Breast epithelium (tissue), 4 donors: ENCODE measurements at places on chromosomes 7 and 10. TPM values are rescaled to one million over a fixed set of nuclear protein-coding genes. Genes with fewer than 3 reads are reported as not detected.

Gene ARHGAP12
- 40.0 TPM for total RNA-seq

Gene OR9A2
- not detected for total RNA-seq

Gene COL28A1
- total RNA-seq, result 4.9 TPM

Gene PDZD7
- 0.66 TPM for total RNA-seq

Gene KLF14
- total RNA-seq, result 0.15 TPM

Gene CABCOCO1
- 1.2 TPM for total RNA-seq

Gene GBX1
- total RNA-seq, result not detected

Gene DPY19L1
- 17.4 TPM for total RNA-seq

Gene OR2A5
- not detected for total RNA-seq

Gene PNLIPRP3
- 0.29 TPM for total RNA-seq
